ENCODE measurements at places on chromosomes 3 and 15.

DNA sequence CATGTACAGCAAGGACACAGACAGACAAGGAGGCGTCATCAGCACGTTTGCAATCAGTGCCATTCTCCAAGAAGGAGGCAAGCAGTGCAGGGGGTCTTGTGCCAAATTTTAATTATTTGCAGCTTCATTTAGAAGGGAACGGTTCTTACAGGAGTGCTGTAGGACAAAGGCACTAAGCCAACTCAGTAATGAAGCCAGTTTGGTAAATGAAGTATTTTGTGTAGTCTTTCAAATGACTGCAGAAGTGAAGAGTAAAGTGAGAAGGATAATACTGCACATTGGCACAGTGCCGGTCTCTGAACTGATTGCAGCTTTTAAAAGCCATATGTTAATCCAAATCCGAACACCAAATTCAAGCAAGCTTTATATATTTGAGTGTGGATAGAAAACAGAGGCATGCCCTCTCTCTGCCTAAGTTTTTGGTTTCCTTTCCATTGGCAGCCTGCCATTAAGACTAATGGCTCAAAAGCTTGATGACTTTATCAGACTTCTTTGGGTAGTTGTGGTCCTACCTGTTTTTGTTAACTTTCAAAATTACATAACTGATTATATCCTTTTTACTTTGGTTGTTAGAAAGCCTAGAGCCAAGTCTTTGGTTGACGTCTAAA is 101.3 kb downstream of the SENP2 start:
- DNase-seq, result no peak

DNA sequence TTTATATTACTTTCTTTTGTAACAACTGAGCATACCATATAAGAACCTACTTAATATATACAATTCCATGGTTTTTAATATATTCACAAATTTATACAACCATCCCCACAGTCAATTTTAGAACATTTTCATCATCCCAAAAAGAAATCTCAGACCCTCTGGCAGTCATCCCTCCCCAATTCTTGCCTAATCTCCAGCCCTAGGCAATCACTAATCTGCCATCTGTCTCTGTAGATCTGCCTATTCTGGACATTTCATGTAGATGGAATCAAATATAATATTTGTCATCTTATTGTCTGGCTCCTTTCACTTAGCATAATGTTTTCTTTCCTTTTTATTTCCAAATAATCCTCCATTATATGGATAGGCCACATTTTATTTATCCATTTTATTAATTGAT is 92.5 kb downstream of the LARS2 start:
- no peak for DNase-seq

GRCh38 chr3:194298331-194299227 is 52.5 kb downstream of the CPN2 start:
- DNase-seq, result no peak

- no peak for DNase-seq
Measured at GRCh38 chr3:34842706-34843480, 796.4 kb upstream of the ARPP21 start.

DNA sequence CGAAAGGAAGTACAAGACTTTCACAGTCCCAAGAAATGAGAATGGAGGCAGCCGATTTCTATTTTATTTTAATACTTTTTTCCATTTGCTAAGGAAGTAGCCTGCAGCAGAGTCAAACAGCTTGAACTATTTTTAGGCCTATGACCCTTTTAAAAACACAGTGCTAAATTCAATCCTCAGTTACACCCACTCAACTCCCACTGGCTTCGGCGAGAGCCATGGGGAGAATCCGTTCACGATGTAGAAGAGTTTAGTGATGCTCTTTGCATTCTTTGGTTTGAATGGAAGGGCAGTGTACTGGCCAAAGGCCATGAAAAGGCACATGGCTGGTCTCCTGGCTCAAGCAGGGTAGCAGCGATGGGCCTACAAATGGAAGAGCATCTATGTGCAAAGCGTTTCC is 343.5 kb downstream of the FOXP1 start:
- no peak for DNase-seq

- DNase-seq, result no peak
Measured at GRCh38 chr3:147328711-147329110, 77.6 kb downstream of the ZIC4 start.
